ENCODE measurements at places on chromosomes 7 and 10.

GRCh38 chr10:16603308-16603707 lies 81.6 kb upstream of the C1QL3 start:
- DNase-seq, result no peak

DNA sequence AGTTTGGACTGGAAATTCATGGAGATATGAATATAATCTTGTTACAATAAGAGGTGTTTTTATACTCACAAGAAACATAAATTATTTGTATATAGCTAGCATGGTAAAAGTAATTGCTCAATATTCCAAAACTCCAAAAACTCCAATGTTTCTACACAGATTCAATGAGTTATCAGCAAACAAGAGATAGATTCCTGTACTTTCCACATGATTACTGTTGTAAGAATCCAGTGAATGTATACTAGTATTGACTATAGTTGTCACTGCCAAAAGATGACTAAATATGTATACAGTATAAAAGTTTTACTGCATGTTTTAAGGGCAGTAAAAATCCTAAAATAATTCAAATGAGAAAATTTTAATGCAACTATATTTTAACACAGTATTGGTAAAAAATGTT lies 10.7 kb downstream of the ATOH7 start:
- no peak for DNase-seq

- no peak for DNase-seq
Measured at GRCh38 chr10:18369859-18370473, 229.7 kb downstream of the CACNB2 start.

DNA sequence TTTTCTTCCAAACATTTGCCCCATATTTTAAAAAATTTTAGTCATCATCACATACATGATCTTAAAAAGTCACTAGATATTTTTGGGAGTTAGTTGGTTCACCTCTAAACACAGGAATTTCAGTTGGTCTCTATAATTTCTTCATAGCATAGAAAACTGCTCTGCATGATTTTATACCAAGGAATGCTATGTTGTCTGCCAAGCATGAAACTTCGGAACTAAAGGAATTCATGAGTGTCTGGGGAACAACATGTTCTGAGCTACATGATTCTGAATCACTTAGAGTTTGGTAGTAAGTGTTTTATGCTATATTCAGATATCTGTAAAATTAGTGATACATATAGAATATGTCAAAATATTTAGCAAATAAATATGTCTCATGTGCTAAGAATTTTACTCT lies 957.8 kb downstream of the GATA3 start:
- DNase-seq, result no peak

GRCh38 chr7:151688236-151688780 lies 168.6 kb upstream of the RHEB start:
- no peak for DNase-seq

DNA sequence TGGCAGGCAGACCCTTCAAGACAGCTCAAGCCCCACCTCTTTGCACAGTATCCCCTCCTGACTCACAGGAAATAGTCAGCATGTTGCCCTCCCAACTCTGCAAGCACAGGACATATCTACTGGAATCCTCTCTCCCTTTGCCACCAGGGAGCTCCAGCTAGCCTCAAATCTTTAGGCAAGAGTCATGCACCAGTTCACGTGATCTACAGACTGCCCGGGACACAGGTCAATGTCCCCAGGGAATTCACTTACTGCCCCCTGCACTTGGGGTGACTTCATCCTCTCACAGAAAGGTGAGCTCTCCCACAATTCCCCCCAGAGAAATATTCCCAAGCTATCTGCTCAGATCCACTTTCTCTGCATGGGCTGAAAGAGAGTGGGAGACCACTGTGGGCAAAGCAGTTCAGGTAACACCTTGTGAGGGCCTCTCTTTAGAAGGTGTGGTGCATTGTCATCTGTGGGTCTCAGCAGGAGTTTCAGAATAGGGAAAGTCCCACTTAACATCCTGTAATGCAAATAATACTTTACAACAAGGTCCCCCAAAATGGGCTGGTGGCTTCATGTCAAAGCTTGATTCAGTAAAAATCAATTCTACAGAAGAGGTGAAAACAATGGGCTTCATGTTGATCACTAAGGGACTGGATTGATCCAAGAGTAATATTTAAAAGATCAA lies 129.9 kb downstream of the NOC3L start:
- no peak for DNase-seq

DNA sequence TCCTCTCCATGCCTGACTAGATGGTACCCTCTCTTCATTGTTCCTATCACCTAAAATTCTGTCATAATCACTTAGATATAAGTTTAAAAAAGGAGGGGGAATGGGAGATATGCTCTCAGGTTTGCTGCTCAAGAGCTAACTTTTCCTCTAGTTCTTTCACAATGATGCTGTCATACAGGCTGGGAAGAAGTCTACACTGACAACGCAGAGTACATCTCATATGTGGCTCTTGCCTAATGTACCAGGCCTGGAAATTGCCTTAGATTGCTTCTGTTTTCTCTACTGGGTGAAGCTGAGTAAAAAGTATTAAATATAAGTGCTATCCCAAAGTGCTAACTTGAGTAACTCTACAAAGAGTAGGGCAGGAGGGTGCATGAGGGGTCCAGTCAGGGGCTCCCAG lies 43.8 kb upstream of the BET1 start:
- no peak for DNase-seq

DNA sequence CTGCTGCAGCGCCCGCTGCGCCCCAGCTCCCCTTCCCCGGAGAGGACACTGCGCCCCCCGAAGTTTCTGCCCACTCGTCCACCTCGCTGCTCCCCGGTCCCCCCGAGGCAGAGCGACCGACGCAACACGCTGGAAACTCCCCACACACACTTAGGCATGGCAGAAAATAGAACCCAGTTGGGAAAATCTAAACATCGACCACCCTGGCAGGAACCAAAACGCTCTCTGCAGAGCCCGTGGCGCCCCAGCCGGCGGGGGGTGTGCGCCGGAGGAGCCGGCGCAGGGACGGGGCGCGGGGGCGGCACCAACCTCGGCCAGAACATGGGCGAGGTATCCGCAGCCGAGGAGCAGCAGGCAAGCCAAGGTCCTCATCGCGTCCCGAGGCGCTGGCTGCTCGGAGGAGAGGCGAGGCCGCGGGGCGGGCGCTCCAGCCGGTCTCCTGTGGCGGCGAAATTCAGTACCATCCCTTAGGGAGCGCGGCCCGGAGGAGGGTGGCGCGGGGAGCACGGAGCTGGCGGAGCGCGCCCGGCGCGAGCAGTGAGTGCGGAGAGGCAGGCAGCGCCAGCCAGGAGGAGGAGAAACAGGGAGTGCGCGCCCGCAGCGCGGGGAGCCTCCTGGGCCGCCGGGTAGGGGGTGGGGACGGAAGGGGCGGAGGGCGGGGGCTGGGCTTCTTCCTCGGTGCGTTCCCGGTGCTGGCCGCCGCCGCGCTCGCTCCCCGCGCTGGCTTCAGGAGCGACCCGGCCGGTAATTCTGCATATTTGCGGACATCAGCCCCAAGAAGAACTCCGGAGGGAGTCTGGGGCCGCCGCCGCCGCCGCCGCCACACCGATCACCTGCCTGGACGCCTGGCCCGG lies 789 bp downstream of the PDGFA start:
- DNase-seq, result no peak

- no peak for DNase-seq
Measured at GRCh38 chr7:73572767-73573186, 5.6 kb downstream of the TBL2 start.

Data from GM12892 (cell line).